Stimulated activated CD8-positive, alpha-beta memory T cell treated with anti-CD3 and anti-CD28 coated beads, Interleukin-4, amount 100 ng/mL, for 48 hours (primary cell): ENCODE measurements at places on chromosomes 7 and 10.

- DNase-seq, result no peak
These were observed 116.0 kb upstream of the PFKP start for GRCh38 chr10:2951235-2951835.

DNA sequence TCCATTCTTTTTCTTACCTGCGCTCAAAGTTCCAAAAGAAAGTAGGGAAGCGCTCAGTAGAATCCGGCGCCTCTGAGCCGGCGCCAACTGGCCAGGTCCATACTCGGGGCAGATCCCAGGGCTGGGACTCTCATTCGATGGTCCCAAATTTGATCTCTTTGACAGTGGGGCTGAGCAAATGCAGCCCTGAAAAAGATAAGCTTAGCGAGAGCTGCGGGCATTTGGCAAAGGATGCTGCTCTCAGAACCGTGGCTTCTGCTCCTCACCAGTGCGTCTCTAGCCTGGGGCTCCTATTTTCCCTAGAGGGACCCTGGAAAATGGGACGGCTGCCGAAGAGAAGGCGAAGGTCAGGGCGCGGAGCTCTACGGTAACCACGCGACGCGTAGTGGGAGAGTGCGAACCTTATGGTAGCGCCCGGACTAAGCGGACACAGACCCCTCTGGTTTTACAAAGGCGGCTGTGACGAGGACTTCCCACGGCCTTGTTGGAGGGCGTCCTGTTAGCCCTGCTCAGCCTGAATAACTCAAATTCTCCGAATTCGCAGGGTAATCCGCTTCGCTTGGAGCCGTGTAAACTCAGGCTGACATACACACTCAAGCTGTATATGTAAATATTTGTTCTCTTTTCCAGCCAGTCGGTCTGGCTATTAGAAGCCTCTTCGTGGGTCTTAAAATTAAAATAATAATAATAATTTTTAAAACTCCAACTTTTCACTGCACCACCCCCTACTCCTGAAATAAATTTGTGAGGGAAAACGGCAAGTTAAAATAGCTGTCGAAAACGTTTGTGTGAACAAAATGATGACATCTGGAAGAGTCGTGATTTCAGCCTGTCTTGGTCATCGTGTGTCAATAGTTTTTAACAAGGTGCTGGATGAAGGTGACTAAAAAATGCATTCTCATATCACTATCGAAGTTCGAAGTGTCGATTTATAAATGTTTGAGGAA, 869 bp upstream of the TBX20 start:
- DNase-seq, result no peak

- DNase-seq, result no peak
These were observed 63.5 kb downstream of the CALD1 start for GRCh38 chr7:134842886-134843430.

- no peak for DNase-seq
These were observed 16.3 kb downstream of the VSTM4 start for GRCh38 chr10:49099046-49099445.

DNA sequence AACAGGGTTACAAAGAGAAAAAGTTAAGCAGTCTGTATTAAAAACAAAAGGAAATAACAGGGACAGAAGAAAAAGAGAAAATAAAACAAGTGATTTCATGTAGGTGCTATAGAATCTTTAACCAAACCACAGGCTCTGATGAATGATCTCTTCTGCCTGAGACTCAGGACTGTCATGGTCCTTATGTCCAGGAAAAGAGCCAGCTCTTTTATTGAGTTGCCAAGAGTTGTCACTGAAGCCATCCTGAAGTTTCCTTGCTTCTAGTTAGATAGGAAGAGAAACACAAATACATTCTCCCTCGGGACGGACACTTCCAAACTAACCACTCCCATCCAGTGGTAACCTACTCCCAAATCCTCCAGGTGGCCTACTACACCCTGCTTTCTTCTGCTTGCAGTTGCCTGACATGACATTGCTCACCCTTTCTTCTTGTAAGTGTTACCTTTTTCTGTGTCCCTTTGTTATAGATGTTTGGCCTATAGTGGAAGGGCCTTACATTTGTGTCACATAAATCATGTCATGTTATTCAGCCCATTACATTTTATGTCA, 346.7 kb downstream of the NRG3 start:
- no peak for DNase-seq

DNA sequence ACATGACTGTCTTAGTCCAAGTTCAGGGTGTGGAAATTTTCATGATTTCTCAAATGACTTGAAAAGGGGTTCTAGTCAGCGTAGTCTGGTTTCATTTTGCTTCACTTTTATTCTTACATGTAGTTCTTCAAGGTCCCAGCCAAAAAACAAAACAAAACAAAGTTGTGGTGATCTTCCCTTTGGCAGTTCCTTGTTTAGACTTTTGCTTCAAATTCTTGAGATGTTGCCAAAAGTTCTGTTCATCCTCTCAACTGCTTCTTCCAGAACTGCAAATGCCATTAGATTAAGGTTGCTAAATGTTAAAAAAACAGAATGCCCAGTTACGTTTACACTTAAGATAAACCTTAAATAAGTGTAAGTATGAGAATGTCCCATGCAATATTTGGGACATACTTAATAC, 370.8 kb upstream of the LRRTM3 start:
- no peak for DNase-seq

GRCh38 chr10:101848408-101848807, 4.8 kb upstream of the KCNIP2 start:
- no peak for DNase-seq

DNA sequence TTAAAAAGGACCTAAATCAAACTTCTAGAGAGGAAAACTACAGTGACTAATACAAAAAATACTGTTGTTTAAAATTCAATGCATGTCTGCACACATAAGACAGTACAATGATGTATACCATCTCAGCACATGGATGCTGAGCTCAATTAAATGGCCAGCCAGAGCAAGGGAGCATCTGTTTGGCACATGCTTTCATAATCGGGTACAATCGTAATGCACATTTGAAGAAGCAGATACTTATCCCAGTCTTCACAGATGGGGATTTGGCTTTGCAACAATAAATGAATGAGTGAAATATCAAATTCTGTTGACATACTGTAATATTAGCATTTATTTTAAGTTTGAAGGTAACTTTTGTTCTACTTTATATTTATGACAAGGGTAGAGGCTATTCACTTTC, 187.8 kb downstream of the CRPPA start:
- DNase-seq, result no peak

GRCh38 chr7:74173074-74173473, 1.1 kb upstream of the EIF4H start:
- DNase-seq, result no peak

DNA sequence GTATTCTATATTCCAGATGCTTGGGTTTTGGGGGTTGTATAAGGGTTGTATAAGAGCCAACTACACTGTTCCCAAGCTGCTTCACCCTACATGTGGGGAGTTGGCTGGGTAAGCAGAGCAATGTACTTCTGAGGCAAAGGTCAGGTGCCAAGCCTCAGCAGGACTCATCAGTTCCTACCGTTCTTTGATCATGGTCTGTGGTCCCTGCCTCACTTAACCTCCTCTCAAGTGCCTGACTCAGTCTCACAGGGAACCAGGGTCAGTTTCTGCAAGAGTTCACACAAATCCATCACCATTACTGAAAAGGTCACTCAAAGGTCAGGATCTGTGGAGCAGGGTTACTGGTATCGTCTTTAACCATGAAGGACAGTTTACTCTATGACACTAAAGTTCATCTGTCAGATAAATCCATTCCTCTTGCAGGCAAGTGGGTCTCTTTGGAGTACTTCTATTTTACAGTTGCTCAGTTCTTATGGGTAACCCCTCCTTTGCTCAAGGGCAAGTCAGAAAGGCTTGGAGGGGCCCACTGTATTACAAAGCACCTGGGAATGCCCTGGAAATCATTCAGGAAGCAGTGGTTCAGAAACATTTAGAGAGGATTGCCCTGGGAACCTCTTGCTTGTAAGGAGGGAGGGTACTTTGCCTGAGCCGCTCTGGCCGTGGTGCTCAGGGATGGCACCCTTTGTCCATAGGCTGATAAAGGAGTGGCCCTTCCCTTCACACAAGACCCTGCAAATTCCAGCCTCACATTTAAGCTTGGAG, 184.3 kb upstream of the CDCA7L start:
- no peak for DNase-seq

- no peak for DNase-seq
These were observed 30.3 kb upstream of the CALU start for GRCh38 chr7:128708824-128709223.

DNA sequence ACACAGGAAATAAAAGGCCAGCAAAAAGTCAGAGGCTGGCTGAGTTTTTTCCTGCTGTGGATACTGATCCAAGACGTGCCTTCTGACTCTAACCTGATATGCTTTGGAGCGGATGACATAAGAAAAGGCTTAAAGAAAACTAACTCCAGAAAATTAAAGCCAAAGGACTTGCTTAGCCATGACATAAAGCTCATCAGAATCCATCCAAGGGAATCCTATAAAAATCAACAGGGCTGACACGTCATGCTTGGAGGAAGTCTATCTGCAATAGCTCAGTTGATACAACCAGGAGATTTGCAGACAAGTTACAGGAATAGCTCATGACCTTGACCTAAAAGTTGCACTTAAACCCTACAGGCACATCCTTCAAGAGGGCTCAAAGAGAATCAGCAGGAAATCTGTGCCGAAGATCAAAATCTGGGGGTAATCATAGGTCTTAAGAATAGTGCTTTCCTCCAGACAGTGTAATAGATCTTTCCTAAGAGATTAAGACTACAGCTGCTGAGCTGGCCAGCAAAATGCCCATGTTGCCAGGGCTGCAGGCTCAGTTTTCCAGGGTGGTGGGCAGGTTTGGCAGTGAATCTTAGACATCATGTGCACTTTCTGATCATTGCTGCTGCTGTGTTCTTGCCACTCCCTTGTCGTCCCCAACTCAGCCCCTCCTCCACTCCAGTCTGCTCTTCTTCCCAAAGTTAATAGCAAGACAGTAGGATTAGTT, 111.5 kb upstream of the SVIL start:
- no peak for DNase-seq

- peak; percentile 71 for DNase-seq
These were observed 153.6 kb downstream of the CELF2 start for GRCh38 chr10:11170993-11171851.

- DNase-seq, result peak; percentile 77
These were observed 14.6 kb downstream of the CHST12 start for GRCh38 chr7:2417981-2418481.

DNA sequence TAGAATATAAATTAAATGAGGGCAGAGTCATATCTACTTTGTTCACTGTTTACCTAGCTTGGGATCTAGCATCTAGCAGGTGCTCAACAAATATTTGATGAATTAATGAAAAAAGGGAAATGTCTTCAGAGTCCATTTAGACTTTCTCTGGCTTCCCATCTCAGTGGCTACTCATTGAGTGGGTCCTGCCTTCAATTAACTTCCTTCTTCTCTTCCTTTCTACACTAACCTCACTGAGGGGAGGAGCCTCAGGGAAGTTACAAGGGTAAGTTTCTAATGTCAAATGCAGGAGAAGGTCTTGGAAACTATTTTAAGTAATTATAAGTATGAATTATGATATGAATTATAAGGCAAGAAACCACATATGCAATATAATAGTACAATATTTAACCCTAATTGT, 28.2 kb upstream of the MPP7 start:
- DNase-seq, result no peak

DNA sequence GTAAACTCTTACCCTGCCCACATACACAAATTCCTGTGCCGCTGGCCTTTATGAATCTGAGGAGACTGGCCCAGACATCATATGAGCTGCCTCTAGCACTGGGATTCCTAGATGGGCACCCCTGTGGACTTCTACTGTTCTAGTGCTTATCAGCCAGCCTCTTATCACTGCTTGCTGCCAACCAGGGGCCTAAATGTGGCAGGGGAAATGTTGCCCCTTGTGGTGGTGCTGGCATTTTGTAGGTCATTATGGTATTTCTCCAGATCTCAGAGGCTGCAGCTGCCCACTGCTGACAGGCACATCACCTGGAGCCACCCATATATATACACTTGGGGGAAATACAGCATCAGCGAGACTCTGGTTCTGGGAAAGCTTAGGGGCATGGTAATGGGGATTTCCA, 5.4 kb downstream of the SFR1 start:
- DNase-seq, result no peak

- DNase-seq, result no peak
These were observed 177.4 kb downstream of the ELFN1 start for GRCh38 chr7:1847260-1848001.

DNA sequence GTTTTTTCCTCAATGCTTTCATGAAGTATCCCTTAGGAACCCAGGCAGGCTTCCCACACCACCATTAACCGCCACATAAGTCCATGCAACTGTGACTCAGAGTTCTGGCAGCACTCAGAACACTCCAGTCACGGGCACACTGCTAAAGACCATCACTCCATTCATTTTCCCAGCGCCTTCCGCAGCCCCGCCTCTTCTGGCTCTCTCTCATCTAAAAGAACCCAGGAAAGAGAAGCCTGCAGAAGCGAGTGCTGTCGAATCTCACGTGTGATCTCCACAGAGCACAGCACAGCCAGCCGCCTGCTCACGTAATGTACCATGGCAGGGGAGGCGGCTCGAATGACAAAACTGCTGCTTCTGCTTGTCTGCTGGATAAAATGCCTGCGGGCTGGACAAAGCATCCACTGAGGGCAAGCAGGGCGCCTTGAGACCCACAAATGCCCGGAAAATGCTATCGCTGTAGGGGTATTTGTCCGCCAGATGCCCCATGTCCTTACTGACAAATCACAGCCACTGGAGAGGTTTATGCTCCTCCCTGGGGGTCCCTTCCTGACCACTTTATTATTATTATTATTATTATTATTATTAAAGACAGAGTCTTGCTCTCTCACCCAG, 1.8 kb downstream of the PSMG3 start:
- DNase-seq, result no peak

- no peak for DNase-seq
These were observed 11.8 kb downstream of the EPHA1 start for GRCh38 chr7:143396625-143397556.

- DNase-seq, result no peak
These were observed 312.9 kb downstream of the GRID1 start for GRCh38 chr10:86053675-86054074.

DNA sequence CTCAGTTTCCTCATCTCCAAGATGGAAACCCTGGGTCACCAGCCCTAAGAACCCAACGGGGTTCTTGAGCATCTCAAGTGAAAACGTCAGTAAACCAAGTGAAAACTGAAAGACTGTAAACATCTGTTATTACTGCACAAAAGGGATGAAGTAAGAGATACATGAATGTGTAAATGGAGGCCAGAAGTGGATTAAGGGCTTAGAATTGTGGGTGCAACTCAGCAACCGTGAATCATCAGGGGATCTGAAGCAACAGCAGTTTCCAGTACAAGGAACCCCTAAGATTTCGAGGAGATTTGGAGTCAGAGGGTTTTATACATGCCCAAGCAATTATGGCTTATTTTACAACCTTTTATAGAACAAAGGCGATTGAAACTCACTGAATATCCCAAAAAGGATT, 95.7 kb upstream of the SVIL start:
- DNase-seq, result no peak

GRCh38 chr10:130050721-130051120, 59.9 kb downstream of the C10orf143 start:
- DNase-seq, result no peak
